ENCODE measurements at places on chromosomes 7 and 10.

DNA sequence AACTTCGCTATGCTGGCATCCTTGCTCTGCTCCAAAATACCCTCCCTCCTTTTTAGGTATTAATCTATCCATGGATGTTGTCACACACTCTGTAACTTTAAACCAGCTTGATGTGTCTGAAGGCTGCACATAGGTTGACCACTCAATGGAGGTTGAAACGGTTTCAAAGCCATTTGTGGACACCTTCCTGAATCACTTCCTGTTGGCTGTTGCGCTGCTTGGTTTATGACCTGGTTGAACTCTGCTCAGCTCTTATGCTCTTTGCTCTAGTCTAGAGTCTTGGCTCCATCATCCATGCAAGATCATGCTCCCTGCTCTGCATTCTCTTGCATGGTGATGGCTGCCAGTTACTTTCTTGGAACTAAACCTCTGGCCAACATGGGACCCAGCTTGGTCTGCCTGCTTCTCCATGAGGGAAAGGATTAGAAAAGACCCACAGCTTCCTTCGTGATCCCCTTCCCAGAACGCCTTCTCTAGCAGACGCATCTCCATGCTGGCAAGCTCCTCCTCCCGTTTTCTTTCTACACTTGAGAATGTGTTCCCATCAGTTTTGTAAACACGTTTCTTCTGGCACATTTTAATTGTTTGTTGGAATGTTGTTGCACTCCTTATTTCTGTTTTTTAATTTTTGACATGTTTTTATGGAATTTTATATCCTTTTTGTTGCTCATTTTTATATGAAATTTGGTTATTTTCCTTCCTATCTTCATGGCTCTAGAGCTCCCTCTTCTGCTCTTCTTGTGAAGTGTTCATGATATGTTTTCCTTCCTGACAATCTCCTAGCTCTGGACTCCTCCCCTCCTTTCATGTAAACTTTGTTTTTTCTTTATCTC is 149.8 kb downstream of the XPNPEP1 start:
- no peak for DNase-seq

GRCh38 chr7:130415006-130415405 is 25.8 kb downstream of the CEP41 start:
- DNase-seq, result no peak

GRCh38 chr10:123563581-123563855 is 102.6 kb upstream of the GPR26 start:
- DNase-seq, result no peak

DNA sequence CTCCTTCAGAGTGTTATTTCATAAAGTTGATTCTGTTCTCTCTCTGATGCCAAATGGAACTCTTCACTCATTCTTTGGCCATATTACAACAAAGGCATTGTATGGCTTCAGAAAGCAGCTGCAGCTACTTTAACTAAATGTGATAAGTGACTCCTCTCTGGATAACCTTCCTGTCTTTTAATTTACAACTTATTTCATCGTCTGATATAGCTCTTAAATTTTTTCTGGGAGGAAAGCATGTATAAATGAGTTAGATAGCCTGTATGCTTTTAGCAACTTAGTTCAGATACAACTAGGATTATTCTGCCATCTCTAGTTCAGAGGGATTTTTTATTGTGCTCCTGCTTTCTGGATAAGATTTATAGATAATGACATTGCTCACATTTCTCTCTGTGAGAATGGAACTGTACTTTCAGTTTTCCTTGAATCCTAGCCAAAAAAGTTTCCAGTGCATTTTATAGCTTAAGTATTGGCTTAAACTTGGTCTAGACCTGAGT is 57.5 kb downstream of the KLHDC10 start:
- no peak for DNase-seq

- no peak for DNase-seq
Observed at GRCh38 chr10:120970595-120971529, 119.7 kb downstream of the WDR11 start.

GRCh38 chr7:134415700-134416099 is 43.2 kb downstream of the AKR1B1 start:
- DNase-seq, result no peak

DNA sequence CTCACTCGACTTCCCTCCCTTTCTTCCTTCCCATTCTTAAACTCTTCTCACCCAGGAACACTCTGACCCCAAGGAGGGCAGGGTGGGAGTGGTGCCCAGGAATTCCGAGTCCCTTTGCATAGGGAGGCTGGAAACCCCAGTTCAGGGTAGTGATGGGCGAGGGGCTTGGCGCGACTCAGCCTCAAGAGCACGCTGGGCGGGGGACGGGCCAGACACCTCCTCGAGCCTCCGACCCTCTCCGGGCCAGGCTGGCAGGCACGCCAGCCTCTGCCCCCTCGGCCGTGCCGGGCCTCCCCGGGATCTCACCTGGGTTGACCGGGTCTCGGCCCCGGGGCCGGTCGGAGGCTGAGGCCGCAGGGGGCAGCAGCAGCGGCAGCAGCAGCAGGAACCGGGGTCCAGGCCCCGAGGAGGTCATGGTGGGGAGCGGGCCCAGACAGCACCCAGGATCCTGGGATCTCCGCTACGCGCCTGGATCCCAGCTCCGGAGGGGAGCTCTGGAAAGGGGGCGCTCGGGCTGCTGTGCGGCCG is 457 bp downstream of the PLOD3 start:
- no peak for DNase-seq

DNA sequence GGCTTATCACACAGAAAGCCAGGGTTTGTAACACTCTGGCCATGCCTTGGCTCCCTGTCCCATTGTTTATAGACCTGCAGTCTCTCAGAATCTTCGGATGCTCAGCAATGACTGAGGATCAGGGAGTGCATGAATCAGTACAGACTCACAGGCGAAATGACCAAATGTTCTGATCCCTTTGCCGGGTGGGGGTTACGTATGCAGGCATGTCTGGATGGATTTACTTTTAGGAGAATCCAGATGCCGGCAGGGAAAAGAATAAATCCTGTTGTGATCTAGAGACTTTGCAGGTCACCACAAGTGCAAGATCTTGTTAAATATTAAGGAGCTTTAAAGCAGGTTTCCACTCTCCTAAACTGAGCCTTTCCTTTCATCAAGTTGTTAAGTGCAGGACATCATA is 149.5 kb downstream of the SFMBT2 start:
- no peak for DNase-seq

GRCh38 chr7:30178748-30179436 is 44.1 kb downstream of the MTURN start:
- DNase-seq, result peak; percentile 6

DNA sequence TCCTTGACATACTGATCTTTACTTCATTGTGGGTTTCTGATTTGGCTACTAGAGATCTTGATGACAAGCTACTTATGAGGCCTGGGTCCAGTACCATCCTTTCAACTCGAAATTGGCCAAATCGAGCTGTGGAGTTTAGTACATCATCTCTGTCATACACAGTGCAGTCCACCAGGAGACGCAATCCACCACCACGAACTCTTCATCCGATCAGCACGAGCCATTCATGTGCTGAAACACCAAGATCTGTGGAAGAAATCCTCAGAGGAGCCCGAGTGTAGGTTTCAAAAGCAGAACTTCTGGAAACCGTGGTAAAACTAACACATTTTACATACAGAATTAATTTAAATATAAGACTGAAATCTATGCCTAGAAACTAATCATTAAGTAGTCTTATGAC is 14.2 kb downstream of the DNAJC9 start:
- no peak for DNase-seq

DNA sequence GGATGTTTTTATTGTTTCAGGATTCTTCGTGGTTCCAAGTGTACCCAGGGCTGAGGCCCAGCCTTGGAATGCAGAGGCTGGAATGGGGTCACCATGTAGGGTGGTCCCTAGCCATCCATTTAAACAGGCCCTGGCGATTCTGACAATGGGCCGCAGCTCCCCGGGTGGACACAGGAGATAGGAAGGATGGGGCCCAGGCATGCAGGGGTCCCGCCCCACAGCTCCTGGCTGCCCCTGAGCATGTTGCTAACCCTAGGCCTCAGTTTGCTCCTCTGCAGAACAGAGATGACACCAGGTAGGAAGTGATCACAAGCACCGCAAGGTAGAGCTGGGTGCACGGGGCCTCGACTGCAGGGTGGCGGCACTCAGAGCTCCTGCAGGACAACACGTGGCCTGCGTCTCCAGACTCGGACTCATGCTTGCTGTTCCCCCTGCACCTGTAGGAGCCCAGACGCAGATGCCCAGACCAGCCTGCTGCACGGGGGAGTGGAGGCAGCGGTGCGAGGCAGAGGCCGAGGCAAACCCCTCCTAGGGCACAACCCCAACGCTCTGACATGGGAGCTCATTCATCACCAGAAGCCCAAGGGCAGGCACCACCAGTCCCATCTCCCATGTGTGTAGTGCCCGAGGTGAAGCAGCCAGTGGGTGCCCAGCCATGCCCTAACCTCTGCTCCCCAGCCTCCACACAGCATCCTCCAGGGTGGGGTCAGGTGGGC is 25.5 kb downstream of the VIPR2 start:
- DNase-seq, result no peak

DNA sequence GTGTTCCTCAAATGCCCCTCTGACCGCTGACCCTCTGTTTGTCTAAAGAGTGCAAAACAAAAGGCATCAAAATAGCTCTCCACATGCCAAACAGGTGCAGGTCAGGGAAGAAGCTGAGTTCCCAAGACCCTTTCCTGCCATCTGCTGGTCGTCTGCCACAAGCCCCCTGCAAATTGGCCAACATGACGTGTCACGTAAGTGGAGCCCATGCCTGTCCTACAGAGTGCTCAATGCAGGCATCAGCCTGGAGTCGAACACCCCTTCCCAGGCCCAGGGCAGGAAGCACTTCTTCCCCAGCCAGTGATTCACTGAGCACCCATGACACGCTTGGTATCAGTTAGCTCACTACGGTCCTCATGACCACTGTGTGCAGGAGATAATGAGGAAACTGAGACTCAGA is 14.1 kb downstream of the TMEM72 start:
- DNase-seq, result no peak

DNA sequence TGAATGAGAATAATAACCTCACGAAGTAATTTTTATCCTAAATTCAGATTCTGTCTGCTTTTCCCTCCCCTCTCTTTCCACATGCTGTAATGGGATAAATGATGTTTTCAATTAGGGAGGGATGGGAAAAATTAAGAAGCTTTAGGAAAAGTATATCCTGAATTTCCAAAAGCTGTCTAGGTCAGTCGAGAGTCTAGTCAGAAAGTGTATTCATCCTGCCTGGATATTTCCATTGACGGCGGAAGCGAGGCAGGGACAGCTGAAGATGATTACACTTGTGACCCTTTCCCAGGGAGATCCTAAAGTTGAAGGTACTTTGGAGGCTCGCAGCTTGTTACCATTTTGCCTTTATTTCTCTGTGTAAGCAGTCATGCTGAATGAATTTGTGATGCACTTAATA is 204.1 kb downstream of the ZNF365 start:
- DNase-seq, result no peak

GRCh38 chr10:133133471-133134231 is 26.4 kb upstream of the KNDC1 start:
- DNase-seq, result no peak

GRCh38 chr10:116147147-116147905 is 125.7 kb downstream of the GFRA1 start:
- no peak for DNase-seq

DNA sequence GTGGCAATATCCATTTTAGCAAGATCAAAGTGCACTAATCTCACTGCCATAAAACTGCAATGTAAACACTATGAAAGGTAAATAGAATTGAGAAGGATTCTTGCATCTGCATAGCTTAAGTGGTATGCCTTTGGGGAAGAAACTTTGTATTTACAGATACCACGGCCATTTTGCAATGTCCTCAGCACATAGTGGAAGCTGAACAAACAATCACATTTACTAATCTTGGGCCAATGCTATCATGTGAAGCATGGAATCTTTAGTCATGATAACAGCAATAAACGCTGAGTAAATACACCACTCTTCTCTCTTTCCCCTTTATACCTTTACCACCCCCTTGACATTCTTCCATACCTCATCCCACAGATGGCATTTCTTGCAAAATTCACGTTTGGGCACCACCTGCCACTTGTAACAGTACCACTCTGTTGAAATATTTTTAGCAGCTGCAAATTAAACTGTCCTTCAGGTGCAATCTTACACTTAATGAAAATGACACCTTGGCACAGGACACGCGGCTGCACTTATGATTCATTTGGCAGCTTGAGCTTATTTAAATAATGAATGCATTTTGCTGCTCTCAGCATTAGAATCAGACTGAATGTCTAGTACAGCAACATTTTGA is 171.8 kb downstream of the SEMA3A start:
- no peak for DNase-seq

GRCh38 chr7:121034929-121035328 is 46.4 kb downstream of the CPED1 start:
- no peak for DNase-seq

DNA sequence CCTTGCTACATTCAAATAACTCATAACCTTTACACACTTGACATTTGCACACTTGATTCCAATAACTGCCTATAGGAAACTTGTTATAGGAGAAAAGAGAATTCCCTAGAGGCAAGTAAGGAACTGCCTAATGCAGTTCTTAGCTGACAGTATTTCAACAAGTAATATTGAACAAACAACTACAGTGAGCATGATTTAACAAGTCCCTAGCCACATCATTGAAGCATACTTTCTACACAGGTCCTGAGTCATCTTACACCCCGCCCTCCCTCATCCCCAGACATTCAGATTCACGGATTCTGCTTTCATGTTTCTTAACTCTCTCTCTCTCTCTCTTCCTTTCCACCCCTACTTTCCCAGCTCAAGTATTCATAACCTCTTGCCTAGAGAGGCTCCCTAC is 153.5 kb downstream of the LSM5 start:
- DNase-seq, result no peak

DNA sequence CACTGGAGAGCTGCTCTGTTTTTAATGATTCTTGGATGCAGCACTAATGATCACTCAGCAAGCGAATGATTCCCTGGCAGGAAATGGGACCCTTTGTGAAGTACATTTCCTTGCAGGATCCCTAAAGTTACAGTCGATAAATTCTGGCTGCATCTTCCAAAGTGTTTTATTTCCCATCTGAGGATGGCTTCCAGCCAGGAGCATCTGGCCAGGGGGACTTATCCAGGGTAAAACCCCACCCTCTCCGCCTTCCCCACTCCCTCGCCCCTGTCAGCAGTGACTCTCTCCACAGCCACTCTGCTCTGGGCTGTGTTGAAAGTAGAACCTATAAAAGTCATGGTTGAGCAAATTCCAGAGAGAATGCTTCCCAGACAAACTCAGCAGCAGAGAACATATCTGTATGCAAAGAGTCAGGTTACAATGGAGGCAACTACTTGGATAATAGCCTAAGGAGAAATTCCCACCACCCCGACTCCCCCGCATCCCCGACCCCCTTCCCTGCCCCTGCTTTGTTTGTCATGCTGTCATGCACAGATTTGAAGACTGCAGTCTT is 111.0 kb upstream of the ANLN start:
- DNase-seq, result no peak

Measured in CD4-positive, alpha-beta T cell treated with Interleukin-15 for 4 hours (primary cell).